ENCODE measurements at places on chromosomes 7 and 10. TPM values are rescaled to one million over a fixed set of nuclear protein-coding genes. Genes with fewer than 3 reads are reported as not detected.

Gene ACSM6
- not detected for total RNA-seq

- peak; percentile 21 for DNase-seq
Observed at GRCh38 chr10:6445671-6446316, 134.3 kb downstream of the PRKCQ start.

- DNase-seq: peak; percentile 63
Observed at GRCh38 chr7:117014673-117015133, 61.4 kb downstream of the ST7 start.

Gene PIP
- not detected for total RNA-seq

GRCh38 chr7:121384265-121384664 is 11.8 kb downstream of the FAM3C start:
- no peak for DNase-seq

Gene KAZALD1
- total RNA-seq: 22.5 TPM

- peak; percentile 43 for DNase-seq
Observed at GRCh38 chr7:116500078-116500853, 728 bp downstream of the CAV2 start.

GRCh38 chr10:77667426-77668324 is 30.1 kb upstream of the KCNMA1 start:
- no peak for DNase-seq

DNA sequence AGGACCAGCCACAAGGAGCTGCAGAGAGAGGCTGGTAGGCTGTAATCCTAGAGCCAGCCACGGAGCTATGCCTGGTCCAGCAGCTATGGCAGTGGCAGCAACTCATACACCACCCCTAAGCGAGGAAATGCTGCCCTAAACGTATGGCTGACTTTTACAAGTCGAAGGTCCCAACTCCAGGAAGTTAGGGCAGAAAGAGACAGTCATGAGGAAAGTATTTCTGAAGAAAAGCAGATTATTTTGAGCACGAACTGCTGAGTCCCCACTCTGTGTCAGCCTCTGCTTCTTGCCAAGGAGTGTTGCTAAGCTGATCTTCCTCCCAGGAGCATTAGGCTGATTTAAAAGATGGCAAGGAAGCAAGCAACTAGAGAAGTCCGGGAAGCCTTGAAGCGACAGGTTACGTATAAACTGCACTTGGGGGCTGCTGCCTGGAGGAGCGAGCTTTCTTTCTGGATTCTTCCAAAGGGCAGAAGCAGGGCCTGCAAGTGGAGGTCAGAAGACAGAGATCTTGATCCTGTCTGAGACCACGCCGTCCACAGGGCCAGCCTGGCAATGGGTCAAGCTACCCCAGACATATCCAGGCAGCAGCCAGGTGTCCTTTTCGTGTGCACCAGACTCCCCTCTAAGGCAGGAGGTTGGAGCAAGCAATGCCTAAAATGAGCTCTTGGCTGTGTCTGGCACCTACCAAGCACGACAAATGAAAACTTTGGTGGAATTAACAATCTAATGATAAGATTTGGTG is 39.4 kb downstream of the PLXNA4 start:
- no peak for DNase-seq

GRCh38 chr7:70647801-70648498 is 484.0 kb upstream of the GALNT17 start:
- DNase-seq: peak; percentile 81

DNA sequence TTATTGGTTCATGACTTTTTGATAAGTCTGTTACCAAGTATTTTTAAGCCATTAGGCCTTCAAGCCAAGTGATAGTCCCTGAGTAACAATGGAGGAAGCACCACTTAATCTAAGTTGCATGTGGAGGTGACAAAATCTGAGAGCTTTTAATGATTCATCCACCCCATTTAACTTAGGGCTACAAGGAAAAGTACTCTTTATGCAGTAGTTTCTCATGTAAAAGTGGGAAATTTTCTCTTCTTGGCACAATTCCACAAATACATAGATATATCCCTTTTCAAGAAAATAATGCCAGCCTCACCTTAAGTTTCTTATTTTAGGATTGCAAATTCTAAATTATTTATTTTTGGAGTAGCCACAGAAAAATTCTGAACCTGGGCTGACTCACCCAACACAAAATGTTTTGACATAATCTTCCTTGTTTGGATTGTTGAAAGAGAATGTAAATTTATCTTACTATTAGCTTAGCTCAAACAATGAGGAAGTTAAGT is 85.7 kb downstream of the SUGCT start:
- no peak for DNase-seq

DNA sequence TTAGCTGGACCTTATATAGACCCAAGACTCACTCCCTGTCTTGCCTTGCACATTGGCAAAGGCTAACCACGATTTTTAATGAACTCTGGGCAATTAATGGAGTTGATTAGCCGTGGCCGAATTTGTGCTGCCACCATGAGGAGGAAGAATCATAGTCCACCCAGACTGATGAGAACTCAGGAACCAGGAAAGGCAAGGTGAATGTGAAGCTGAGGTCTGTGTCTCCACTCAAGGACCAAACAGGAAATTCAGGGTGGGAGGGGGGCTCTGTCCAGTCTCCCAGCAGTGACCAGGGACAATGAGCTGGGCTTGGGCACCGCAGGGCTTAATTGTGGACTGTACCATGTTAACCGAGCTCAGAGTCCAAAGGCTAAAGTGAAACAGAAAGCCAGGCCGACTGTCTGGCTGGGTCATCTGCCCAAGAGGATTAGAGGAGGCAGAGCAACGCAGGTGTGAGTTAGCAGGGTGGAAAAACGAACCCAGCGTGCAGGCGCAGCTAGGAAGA is 127.0 kb upstream of the JCAD start:
- no peak for DNase-seq

GRCh38 chr7:18132811-18133210 is 105.2 kb upstream of the PRPS1L1 start:
- DNase-seq: no peak

DNA sequence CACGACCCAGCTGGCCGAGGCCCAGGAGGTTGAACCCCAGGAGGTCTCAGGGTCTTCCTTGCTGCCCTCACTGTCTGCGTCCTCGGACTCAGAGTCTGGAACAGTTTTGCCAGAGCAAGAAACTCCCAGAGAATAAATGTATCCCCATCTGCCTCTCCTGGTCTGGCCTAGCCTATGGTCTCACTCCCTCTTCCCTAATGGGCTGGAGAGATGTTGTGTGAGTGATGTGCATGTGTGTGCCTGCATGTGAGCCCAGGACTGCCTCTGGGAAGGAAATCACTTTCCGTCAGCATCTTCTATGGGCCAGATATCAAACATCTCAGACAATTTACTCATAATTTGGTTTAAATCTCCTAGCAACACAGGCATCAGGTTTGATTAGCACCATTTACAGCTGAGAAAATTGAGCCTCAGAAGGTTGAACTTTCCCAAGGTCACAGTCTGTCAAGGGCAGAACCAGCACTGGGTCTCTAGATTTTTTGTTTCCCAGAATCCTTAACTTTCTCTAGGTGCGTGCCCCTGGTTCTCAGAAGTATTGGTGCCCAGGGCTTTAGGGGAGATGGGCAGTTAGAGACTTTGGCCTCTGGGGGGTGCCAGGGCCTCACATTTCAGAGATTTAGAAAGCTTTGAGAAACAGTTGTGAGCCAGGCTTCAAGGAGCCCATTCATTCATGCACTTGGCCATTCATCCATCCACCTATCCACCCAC is 4.9 kb downstream of the TMEM270 start:
- DNase-seq: peak; percentile 46

DNA sequence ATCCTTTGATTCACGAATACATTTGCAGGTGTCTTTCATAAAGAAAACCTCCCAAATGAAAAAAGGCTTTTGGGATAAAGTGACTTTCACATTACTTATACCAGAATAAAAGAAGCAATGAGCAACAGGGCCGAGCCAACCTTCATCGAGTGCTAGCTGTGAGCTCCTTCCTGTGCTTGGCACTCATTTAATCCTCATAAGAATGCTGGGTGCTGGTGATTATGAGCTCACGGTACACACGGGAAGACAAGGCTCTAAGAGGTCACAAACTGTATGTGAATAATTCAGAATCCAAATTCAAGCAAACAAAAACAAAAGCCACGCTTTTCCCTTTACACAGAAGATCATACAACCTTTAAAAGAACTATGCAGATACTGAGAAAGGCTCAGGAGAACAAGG is 156.2 kb downstream of the COBL start:
- no peak for DNase-seq

GRCh38 chr7:121042899-121043298 is 54.4 kb downstream of the CPED1 start:
- no peak for DNase-seq

GRCh38 chr7:120014925-120015465 is 258.0 kb upstream of the KCND2 start:
- no peak for DNase-seq

Gene OR2A14
- not detected for total RNA-seq

DNA sequence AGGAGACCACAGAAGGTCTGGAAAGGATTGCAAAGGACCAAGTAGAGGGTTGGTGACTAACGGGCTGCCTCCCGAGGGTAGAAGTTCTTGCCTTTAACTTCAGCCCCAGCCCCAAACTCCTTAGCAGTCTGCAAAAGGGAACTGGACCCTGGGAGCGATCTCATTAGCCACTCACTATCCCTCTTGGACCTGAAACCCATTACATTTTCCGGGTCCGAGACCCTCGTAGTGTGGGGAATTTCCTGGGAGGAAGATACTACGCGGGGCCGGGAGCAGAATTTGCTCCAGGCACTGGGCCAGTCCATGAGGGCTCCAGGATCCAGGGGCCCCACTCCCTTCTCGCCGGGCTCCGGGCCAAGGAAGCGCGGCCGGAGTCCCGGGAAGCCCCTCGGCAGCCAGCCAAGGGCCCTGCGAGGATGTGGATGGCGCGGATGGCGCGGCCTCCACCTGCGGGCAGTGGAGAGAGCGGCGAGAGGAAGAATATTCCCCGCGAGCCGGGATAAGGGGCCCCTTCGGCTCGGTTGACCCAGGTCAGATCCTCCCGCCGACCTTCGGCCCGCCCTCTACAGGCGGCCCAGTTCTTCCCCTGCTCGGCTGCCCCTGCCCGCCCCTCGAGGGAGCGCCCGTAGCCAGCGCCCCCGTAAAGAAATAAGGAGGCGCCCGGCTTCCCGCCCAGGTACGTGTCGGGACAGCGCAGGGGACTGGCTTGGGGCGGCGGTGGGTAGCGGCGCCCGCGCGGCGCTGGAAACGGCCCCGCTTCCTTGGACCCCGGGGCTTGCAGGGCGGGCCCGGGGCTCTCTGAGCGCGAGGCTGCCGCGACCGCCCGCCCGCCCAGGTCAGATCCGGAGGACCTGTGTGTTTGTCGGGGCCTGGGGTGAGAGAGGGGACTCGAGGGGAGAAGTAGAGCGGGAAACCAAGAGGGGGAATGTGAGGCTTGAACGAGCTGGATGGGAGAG is at the start of gene MYO3A:
Gene MYO3A (plus strand): TSS at position 577 of the 956 bp plus-strand sequence. CDS start 17,882 bp downstream, outside the sequence.
- no peak for DNase-seq

Gene TAS2R3
- 0.08 TPM for total RNA-seq

DNA sequence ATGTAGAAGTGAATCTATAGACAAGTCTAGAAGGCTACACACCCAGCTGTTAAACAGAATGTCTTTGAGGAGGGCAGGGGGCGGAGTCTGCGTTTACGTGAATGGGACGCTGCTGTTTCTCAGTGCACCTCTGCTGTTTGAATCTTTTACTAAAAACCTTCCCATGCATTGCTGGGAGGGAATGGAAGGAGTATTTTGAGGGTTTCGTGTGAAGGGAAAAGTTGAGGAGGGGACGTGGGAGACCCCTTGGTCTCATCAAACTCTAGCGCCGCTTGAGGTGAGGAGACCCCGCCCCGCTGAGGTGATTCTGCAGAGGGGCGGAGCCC is 492 bp upstream of the VCL start:
- DNase-seq: peak; percentile 74

- no peak for DNase-seq
Observed at GRCh38 chr7:41054960-41055661, 647.8 kb downstream of the INHBA start.

DNA sequence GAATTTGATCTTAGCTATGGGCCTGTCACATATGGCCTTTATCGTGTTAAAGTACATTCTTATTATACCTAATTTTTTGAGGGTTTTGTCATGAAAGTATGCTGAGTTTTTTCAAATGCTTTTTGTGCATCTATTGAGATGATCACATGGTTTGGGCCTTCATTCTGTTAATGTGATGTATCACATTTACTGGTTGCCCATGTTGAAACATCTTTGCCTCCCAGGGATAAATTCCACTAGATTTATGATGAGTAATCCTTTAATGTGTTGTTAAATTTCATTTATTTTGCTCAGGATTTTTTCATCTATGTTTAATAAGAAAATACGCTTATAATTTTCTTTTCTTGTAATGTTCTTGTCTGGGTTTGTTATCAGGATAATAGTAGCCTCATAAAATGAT is 442.0 kb downstream of the MDFIC start:
- no peak for DNase-seq

GRCh38 chr10:120966657-120967045 is 115.5 kb downstream of the WDR11 start:
- DNase-seq: no peak

DNA sequence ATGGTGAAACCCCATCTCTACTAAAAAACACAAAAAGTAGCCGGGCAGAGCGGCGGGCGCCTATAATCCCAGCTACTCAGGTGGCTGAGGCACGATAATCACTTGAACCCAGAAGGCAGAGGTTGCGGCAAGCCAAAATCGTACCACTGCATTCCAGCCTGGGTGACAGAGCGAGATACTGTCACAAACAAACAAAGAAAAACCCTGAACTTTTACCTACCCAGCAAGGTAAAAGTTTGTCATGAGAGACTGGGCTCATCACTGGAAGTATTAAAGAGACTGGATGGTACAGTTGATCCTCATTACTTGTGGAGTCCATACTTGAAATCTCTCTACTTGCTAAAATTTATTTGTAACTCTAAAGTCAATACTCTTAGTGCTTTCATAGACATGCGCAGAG is 113.9 kb downstream of the NDUFB2 start:
- DNase-seq: no peak

- peak; percentile 32 for DNase-seq
Observed at GRCh38 chr7:69365651-69366192, 232.6 kb upstream of the AUTS2 start.

DNA sequence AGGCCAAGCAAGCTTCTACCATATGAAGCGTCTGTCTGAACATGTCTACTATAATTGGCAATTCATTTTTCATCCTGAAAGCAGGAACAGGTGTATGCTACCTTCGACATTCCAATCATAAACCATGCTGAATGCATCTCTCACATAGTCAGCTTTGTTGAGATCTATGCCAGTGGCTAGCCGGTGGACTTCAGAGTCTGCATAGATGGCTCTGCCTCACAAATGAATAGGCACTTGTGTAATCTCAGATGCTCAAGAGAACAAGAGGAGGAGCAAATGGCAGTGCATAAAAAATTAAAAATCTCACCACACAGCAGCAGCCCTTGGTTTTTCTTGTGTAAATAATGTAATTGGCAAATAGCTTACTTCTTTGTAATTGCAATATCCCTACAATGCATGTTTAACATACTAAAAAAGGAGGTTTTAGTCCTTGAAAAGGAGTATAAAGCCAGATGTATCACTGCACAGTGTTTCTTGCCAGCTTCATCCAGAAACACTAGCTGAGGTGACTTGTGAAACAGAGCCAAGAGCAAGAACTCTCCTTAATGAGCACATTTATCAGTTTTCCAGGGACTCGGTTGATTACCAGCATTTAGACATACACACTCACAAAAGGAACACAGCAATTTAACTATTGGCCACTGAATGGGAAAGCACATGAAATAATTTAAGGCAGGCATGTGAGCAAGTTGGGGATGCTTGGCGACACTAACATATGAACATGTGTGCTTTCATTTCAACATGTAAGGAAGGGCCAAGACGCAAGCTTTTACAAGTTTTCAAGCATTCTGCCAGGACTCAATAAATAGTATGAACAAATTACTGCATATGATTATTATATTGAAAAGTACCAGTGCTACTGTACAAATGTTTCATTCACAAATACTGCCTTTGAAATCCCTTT is 249.9 kb upstream of the PLXNA4 start:
- no peak for DNase-seq

Gene ZCWPW1
- 2.2 TPM for total RNA-seq

All from H4 (cell line).